ENCODE measurements at places on chromosomes 4 and X.

GRCh38 chr4:107248571-107248970, 212.5 kb upstream of the DKK2 start:
- no peak for DNase-seq

GRCh38 chr4:91734682-91735081, 569.1 kb upstream of the GRID2 start:
- DNase-seq = no peak

DNA sequence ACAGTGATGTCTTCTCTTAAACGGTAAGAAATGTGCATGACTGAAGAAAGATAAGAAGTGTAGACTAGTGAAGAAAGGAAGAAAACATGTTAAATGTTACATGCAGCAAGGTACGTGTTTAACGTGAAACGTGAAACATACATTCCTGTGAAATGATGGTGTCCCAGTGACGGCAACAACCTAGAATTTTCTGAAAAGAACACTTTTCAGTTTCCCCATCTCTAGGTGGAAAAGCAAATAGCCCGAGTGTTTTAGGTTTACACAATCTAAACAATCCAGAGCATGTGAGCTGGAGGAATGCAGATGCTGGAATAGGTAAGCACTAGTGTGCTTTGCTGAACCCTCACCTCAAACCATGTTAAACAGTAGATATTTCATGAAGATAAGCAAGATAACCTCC, 60.7 kb downstream of the CLNK start:
- no peak for DNase-seq

GRCh38 chr4:26682436-26682835, 98.6 kb downstream of the TBC1D19 start:
- no peak for DNase-seq

- DNase-seq = no peak
These were observed 138.0 kb downstream of the VEGFC start for GRCh38 chr4:176654565-176655216.

GRCh38 chrX:110002300-110003166, at the start of gene TMEM164:
Gene TMEM164 (plus strand): TSS chrX:110003114. CDS start chrX:110003775, 661 bp downstream.
- DNase-seq = peak; percentile 50

DNA sequence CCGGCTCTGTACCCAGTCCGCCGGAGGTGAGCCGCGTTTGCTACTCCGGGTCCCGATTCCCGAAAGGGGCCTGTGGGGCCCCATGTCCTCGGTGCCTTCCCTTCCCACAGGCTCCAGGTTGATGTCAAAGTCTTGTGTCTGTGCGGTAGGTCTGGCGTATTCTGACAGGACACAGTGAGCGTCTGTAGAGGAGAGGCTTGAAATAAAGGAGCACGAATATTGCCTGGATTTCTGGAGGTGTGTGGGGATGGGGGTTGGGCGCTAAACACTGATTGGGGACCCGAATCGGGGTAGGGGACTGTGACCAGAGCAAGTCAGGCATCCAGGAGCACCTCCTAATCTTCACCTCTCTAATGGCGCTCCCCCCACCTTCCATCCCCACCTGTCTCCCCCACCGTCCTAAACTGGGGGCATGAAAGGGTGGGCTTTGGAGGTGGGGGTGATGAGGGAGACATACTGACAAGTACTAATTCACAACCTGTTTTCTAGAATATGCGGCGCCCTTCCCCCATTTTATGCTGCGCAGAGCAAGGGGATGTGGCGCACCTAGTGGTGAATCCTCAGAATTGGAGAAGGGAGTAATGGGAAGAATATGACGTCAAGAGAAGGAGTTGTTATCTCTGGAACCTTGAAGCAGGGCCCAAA, 855 bp downstream of the GPRASP2 start:
- DNase-seq = peak; percentile 15

DNA sequence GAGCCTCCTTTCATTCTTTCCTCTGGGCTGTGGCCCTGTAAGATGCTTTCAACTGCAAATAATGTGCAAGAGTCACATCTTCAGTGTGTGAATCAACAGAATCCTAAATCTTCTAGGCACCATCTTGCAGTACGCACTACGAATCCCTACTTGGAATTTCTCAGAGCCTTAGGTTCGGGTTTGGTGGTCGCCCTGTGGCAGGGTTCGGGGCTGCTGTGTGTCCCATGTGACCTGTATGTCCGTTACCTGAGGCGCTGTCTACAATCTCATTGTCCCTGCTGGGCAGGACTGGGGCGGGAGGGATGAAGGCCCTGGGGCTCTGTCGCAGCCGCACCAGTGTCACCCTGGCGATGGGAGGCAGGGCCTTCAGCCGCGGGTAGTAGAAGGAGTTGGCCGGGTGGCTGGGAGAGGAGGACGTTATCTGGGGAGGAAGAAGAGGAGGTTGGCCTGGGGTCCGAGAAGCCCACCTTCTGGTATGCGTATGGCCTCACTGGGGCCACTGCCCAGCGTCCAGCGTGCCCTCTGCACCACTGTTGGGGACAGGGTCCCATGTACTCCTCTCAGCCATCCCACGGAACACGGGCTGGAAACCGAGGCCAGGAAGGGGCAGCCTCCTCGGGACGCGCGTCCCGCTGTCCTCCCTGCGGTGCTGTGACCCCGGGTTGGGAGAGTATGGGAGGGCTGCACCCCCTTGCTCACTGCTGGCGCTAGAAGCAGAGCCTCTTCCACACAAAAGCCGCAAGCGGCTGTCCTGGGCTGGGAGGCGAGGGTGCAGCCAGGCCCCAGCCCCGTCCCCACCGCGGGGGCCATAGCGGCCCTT, 2.0 kb downstream of the SPON2 start:
- no peak for DNase-seq

GRCh38 chrX:72203421-72203820, 21.9 kb downstream of the PIN4 start:
- no peak for DNase-seq
